NCI-H510A treated with DMSO at 0.1 percent for 48 hours (cell line): ENCODE measurements at places on chromosomes 11 and 22.

- DNase-seq, result no peak
Measured at GRCh38 chr11:107840129-107840484, 18.5 kb downstream of the SLC35F2 start.

- DNase-seq, result no peak
Measured at GRCh38 chr11:12803086-12803826, 129.0 kb downstream of the TEAD1 start.

DNA sequence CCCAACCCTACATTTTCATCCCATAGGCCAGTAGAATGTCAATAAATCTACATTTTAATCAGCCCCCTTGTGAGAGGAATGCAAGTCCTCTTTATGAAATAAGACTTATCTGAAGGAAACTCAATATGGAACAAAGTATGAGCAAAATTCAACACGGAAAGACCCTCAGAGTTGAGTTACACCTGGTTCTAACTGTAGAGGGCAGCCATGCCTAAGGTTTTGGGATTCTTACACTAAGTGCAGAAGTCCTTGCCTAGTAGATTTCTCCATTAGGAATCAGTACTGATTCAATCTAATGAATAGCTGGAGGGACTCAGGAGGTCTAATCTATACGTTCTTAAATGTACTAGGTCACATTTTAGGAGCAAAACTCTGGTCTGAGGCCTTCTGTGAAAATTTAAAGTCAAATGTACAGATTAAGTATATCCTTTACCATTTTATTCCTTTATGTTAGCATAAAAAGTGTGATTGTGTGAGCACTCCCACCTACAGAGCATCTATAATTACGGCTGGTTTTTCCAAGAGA lies 904.5 kb downstream of the DLG2 start:
- no peak for DNase-seq

DNA sequence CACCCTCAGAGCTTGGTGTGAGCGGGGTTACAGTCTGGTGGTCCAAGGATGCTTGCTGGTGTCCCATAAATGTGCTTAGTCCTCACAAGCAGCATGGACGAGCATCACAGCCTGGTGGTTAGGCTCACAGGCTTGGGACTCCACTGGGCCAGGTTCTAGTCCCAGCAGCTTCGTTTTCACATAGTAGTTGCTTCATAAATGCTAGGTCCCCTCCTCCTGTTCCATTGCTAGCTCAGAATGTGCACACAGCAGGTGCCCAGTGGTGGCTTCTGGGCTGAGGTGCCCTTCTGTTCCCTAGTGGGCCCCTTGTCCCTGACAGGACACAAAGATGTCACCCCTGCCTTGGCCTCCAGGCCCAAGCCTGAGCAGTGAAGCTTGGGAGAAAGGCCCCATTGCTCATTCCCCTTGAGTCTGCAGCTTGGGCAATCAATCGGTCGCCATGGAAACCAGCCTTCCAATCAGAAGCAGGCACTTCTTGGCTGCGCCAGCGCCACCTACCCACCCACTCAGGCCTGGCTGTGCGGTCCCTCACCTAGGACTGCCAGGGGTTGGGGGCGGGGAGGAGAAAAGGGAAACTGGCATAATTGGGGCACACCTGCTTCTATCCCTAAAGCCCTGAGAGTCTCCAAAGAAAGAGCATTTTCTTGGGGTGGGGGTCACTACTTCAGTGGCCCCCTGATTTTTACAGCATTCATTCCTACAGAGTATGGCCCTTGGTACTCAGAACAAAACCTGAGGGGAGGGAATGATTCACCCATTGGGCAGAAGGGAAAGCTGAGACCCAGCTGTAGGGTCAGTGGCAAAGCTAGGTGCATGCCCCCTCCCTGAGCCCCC lies 48.1 kb downstream of the CYTH4 start:
- DNase-seq, result no peak

DNA sequence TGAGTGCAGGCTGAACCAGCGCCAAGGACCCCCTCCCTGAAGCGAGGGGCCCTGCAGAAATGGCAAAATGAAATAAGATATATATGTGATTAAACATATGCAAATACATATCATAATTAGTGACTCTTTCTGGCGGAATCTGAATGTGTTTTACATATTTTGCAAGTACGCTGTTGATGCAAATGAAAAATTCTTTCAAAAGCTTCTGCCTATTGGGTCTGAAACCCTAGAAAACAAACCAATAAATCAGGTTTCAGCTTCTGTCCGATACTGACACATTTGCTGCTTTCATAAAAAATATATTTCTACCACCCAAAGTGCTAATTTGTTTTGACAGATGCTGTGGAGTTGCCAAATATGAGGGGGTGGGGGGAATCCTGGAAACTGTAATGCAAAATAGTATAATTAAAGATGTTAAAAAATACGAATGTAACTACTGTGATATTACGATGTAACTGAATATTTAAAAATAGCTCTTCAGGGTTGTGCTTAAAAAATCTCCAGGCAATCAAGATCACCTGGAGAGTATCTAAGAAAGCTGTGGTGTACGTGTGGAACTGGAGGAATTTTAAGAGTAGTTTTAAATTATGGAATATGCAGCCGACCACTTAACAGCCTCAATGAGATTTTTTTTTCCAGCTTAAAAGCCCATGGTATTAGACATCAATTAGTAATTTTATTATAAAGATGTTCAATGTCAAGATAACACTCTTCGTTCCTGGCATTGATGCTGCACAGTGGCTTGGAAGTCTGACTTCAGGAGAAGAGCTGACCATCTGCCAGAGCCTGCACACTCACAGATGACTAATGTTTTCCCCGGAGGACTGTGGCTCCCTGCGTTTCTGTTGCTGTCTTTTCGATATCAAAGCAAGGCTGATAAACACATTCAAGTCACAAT lies 122.2 kb upstream of the RCN1 start:
- no peak for DNase-seq

- peak; percentile 17 for DNase-seq
Measured at GRCh38 chr11:125164422-125165110, at the start of gene PKNOX2. TSS of gene PKNOX2 (plus strand) at chr11:125164751. CDS start at chr11:125351306, 186,555 bp downstream.

GRCh38 chr11:96037405-96037949 lies 113.6 kb upstream of the MTMR2 start:
- DNase-seq, result no peak
